ENCODE measurements at places on chromosomes 11 and 22. TPM values are rescaled to one million over a fixed set of nuclear protein-coding genes. Genes with fewer than 3 reads are reported as not detected.

SPI1 gene
- not detected for total RNA-seq

HBG1 gene
- not detected for total RNA-seq

BACE1 gene
- 24.6 TPM for total RNA-seq

RGL4 gene
- not detected for total RNA-seq

ARHGAP20 gene
- 6.2 TPM for total RNA-seq

PDGFD gene
- 0.39 TPM for total RNA-seq

NLRX1 gene
- 10.0 TPM for total RNA-seq

KCNK4 gene
- not detected for total RNA-seq

CCDC73 gene
- not detected for total RNA-seq

SAA1 gene
- total RNA-seq: not detected

SLC6A5 gene
- not detected for total RNA-seq

IL17REL gene
- total RNA-seq: not detected

OR8G1 gene
- not detected for total RNA-seq

TBX10 gene
- not detected for total RNA-seq

KCNQ1OT1 gene
- total RNA-seq: 4.7 TPM

YPEL1 gene
- 0.37 TPM for total RNA-seq

KRTAP5-10 gene
- not detected for total RNA-seq

TRIM64C gene
- not detected for total RNA-seq

TEX12 gene
- 0.20 TPM for total RNA-seq

TSSK2 gene
- not detected for total RNA-seq

ANKK1 gene
- not detected for total RNA-seq

H19 gene
- total RNA-seq: 3.1 TPM

CNTF gene
- total RNA-seq: 2.9 TPM

MS4A5 gene
- total RNA-seq: not detected

SLCO2B1 gene
- total RNA-seq: 0.59 TPM

MYO18B gene
- not detected for total RNA-seq

MUC5AC gene
- total RNA-seq: not detected

TRIM22 gene
- 49.7 TPM for total RNA-seq

HBB gene
- not detected for total RNA-seq

TREH gene
- not detected for total RNA-seq

SERHL2 gene
- total RNA-seq: 5.1 TPM

NPTXR gene
- total RNA-seq: 0.39 TPM

TMPRSS13 gene
- under 0.01 TPM for total RNA-seq

YAP1 gene
- 114 TPM for total RNA-seq

DEFB131B gene
- total RNA-seq: not detected

CCDC34 gene
- total RNA-seq: 4.4 TPM

PCNX3 gene
- total RNA-seq: 25.4 TPM

C1QTNF6 gene
- total RNA-seq: 5.9 TPM

SYT13 gene
- total RNA-seq: not detected

DDIAS gene
- 8.0 TPM for total RNA-seq

PRPF19 gene
- 62.8 TPM for total RNA-seq

GPR83 gene
- under 0.01 TPM for total RNA-seq

C11orf52 gene
- 0.37 TPM for total RNA-seq

All from subcutaneous preadipocyte (primary cell).